Kidney (tissue), 22 donors: ENCODE measurements at places on chromosomes 16 and 17. TPM values are rescaled to one million over a fixed set of nuclear protein-coding genes. Genes with fewer than 3 reads are reported as not detected.

SPN gene
- total RNA-seq = 8.8 TPM

GRB7 gene
- total RNA-seq = 72.5 TPM

DNA sequence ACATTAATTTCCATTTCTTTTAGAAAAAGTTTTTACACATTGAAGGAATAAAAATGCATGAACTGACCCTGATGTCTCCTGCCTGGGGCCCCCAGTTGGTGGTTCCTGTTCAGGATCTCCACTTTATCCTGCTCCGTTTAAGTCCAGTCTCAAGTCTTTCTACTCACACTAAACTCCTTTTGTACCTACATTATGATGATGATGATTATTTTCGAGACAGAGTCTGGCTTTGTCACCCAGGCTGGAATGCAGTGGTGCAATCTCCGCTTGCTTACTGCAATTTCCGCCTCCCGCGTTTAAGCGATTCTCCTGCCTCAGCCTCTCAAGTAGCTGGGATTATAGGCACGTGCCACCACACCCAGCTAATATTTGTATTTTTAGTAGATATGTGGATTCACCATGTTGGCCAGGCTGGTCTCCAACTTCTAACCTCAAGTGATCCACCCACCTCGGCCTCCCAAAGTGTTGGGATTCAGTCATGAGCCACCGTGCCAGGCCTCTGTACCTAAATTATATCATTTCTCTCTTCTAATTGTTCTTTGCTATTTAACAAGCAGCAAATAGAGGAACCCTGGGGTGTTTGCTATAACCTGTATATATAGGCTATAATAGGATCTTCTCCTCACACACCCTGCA, 2.2 kb upstream of the FOXK2 start:
- no peak for DNase-seq

DNA sequence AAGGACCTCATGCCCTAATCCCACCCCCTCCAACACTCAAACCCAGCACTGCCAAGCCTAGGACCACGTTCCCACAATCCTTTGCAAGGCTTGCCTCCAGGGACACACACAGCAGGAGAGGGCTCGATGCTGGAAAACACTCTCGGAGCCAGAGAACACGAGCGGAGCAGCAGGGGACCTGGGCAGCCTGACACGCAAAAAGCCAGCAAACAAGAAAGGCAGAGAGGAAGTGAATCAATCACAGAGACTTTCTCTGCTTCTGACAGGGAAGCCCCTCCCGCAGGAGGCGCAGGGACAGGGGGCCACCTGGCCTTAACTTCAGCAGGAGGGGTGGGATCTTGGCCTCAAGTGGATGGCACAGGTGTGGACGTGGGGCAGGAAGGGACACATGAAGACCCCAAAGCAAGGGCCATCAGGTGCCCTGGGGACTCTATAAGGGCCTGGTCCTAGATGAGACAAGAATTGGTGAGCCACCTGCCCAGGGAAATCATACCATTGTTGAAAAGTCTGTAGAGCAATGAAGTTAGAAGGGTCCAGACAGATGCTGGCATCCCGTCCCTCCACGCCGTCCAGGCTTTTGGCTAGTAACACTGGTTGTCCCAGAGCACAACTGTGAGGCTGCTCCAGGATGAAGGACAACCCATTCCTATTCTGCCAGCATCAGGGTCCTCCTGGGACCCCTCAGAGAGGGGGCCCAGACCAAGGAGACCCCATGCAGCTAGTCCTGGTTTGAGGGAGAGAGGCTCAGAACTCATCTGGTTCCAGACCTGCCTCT, 2.2 kb downstream of the SDK2 start:
- DNase-seq = no peak
